ENCODE measurements at places on chromosomes 6 and 20.

DNA sequence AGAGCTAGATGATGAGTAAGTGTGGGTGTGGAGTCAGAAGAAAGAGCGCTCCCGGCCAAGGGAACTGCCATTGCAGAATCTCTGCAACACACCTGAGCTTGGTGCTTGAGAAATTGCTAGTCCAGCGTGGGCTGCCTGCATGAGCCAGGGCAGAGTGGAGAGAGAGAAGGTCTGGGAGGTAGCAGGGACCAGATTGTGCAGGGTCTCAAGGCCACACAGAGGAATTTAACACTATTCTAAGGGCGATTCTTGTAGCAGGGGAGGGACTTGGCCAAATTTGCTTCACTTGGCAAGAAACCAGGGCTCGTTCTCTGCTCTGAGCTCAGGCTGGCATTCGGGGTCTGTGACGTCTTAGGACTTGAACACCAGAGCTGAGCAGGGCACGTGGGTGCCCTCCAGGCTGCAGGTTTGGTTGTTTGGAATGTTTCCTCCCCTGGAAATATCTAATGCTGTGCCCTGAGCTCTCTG, 53.5 kb downstream of the BCAS4 start:
- DNase-seq, result no peak

DNA sequence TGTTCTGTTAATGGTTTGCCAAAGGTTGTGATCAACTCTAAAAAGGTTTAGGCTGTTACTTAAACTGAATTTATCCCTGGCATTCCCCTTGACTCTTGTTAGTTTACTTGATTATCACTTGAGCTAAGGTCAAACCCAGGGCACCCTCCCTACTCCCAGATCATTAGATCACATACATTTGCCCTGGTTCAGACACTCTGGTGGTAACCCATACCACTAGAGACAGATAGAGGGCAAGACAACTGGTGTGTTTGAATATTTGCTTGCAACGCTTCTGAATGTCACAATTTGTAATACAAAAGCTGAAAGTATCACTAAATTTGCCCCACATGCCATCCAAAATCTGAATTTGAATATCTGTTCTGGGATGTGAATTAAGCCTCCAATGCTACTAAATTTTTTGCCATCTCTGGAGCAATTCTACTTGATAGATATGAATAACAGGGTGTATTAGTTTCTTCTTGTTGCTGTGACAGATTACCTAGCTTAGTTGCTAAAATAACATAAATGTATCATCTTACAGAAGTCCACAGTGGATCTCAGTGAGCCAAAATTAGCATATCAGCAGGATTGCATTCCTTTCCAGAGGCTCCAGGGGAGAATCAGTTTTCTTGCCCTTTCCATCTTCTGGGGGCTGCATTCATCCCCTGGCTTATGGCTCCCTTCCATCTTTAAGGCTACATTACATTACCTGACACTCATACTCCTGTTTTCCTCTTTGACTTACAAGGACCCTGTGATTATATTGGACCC, 45.4 kb downstream of the FIG4 start:
- no peak for DNase-seq

DNA sequence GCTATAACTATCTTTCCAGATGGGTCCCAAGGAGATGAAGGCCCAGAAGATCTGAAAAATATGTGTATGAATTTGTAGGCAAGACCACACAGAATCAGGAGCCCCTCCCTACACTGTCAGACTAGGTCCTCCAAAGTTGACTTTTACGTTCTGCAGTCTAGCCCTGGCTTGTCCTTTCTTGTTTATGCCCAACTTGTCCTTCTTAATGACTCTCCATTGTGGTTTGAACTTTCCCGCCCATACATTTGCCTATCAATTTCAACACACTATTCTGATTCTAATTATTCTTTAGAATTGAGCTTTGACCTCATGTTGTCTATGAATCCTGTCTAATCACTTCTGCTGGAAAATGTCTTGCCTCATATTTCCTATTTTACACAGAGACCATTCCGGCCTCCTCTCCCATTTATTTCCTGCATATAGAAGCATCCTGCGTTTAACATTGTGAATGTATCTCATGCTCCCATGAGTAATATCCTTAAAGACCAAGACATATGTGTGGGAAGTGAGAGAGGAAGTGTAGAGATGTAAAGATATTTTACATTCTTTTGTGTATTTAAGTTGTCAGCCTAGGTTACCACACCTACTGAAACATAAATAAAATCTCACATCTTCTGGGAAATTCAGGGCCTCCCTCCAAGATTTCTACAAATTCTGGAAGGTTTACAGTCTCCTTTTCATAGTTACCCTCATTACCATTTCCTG, 348.3 kb downstream of the BCKDHB start:
- DNase-seq, result no peak

DNA sequence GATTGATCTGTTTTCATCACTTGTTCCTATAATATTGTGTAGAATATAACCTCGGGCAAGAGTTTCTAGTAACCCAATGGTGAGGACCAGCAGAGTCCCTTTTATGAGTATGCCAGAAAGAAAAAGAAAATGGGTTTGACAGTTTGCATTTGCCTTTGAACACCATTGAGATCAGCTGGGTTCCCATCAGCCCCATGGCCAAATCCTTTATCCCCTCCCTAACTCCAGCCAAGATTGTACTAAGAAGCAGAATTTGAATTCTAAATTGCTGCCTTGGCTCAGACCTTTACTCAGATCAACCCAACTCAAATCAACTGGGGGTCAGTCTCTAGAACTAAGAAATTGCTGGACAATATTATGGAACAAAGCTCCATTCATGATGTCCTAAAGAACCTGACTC, 187.4 kb downstream of the TBC1D7 start:
- no peak for DNase-seq

DNA sequence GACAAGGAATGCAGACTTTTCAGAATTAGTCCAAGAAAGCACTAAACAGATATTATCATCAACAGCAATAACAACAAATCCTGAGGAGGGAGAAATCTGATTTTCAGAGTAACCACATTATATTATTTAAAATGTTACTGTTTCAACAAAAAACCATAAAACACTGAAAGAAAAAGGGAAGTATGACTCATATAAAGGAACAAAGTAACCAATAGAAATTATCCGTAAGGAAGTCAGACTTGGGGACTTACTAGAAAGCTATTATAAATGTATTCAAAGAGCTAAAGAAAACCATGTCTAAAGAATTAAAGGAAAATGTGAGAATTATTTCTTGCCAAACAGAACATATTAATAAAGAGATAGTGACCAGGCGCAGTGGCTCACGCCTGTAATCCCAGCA, 98.1 kb downstream of the MYLK4 start:
- no peak for DNase-seq

- DNase-seq, result no peak
Observed at GRCh38 chr6:77332915-77333623, 130.2 kb downstream of the HTR1B start.

DNA sequence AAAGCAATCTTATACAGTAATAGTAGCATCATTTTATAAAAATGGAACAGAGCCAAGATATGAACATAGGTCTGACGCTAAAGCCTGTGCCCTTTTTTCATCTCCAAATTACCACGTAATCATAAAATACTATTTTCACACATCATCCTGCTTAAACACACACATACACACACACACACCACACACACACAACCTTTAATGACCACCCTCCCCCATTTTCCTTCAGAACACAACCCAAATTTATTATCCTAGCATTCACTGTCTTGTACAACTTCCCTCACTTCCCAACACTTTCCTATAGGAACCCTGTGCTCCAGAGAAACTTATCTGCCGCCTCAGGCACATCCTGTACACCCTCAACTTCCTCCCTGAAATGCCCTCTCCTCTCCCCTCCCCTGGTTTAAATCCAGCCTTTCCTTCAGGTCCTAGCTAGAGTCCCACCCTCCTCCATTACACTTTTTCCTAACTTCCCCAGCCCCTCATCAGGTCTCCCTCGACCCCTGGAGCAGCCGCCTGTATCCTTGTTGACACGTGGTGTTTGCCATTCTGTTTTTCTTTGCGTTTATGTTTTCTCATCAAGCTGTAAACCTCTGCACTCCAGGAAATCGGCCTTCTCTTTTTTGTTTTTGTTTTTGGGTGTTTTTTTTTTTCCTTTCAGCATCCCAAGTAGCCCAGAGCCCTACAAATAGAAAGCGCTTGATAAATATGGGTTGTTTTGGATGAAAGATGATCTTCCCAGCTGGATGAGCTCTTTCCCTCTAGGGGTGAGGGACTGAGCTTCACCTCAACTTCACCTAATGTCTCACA, 968 bp upstream of the MMP24 start:
- no peak for DNase-seq

DNA sequence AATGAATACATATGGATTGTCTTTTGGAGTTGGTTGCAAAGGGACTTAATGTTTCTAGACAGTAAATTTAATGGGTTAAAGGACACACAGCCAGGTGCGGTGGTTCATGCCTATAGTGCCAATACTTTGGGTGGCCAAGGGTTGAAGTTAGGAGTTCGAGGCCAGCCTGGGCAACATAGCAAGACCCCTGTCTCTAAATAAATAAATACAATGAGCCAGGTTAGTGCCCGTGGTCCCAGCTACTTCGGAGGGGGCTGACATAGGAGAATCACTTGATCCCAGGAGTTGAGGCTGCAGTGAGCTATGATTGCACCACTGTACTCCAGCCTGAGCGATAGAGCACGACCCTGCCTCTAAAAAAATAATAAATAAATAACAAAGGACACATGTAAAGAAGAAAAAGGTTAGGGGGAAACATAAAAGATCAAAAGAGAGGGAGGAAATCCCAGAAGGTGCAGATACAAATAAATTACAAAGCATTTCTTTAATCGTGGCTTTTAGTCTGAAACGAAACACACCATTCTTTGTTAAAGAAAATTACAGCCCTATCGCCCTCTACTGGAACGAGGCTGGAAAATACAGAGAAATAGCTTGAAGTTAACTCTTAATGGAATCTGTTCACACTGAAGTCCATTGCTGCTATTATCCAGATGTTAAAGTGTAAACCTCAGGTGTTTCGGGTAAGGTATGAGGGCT, 42.6 kb upstream of the SCML4 start:
- DNase-seq, result no peak

DNA sequence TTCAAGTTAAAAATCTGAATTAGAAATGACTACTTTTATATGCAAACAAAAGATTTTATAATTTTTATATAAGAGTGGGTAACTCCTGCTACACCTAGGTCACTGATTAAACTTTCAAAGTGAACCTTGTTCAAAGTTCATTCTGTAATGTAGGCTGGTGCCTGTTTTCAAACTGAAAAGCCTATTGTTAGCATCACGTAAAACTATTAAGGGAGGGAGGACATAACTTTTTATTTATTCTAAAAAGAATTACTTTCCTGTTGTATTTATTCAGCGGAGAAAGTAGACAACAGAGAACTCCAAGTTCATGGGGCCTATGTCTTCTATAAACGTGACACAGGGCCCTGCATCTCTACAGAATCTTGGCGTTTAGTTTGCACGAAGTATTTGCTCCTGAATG, 27.4 kb downstream of the FERMT1 start:
- no peak for DNase-seq

DNA sequence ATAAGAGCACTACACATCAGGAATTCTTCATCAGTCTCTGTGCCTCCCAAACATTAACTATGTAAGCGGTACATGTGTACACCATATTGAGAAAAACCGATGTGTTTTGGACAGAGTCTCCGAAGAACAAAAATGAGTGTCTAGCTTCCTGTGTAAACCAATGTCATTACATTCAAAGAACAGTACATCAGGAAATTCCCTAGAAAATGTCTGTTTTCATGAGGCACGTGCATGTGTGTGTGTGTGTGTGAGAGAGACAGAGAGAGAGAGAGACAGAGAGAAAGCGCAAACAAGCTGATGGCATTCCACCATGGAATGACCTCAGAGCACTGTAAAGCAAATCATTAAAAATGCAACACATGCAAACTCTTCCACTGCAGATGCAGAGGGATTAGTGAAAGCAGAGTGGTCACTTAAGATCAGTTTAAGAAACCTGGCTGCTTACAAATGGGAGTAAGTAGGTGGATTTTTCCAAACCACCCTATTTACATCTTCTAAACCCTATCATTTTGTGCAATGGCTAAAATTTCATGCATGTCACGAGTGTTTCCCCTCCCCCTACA, 133.9 kb downstream of the HIVEP2 start:
- DNase-seq, result no peak

- DNase-seq, result no peak
Observed at GRCh38 chr6:111583986-111584385, 21.7 kb downstream of the TRAF3IP2 start.

DNA sequence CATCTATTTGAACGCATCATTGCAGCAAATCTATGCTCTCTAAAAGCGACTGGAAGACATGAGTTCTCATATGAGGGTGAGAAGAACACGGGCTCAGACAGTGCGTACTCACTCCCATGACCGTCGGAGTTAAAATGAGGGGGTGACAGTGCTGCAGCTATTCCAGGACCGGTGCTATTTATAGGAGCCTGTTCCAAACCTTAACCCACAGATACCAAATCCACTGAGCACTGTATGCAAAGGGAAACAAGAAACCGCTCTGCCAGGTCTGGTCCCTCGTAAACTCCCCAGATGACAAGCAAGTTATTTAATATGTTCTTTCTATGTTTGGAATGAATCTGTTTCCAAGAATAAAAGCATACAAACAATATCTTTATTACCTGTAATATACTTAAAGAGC, 22.9 kb downstream of the PPP1R3G start:
- no peak for DNase-seq

GRCh38 chr6:148935705-148936435, 189.0 kb downstream of the UST start:
- DNase-seq, result no peak

DNA sequence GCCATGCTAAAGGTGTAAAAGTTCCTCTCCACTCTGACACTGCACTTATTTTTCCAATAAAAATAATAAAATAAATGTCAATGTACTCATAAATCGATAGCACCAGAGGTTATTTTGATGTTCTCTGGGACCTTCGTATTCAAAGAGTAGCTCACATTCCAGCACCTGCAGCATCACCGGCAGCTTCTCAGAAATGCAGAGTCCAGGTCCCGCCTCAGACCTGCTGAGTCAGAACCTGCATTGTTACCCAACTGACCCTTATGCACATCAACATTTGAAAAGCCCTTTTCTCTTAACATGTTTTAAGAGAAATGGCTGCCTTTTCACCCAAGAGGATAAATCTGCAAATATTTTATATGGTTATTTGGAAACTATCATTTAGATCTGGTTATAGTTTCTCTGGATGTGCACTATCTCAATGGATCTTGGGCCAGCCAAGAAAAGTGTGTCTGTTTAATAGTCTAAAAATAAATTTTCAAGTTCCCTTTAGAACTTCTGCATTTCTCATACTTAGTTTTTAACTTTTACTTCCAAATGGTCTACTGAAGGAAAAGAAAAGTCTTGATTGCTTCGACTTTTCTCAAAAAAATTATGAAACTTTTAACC, 216.2 kb upstream of the PRDM1 start:
- no peak for DNase-seq

DNA sequence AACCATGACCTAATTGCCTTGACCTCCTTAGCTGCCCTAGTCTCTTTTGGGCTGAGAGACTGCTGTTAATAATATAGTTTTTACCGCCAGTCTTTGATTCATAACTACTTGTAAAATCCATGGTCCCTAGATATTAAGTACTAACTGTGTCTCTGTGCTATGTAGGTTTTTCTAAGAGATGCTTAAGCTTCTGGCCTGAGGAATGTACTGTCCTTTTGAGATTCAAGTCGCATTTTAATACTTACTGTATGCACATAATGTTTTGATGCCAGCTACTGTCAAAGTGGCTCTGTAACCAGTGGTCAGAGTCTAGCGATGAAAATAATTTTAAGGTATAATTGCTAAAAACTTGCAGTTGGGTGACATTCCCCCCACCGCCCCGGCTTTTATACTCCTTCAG, 2.1 kb downstream of the AKAP12 start:
- no peak for DNase-seq

GRCh38 chr6:16592223-16592911, 168.9 kb downstream of the ATXN1 start:
- no peak for DNase-seq

- no peak for DNase-seq
Observed at GRCh38 chr6:47132724-47133123, 90.6 kb upstream of the ADGRF1 start.
